ENCODE measurements at places on chromosomes 2 and 18. TPM values are rescaled to one million over a fixed set of nuclear protein-coding genes. Genes with fewer than 3 reads are reported as not detected.

DNA sequence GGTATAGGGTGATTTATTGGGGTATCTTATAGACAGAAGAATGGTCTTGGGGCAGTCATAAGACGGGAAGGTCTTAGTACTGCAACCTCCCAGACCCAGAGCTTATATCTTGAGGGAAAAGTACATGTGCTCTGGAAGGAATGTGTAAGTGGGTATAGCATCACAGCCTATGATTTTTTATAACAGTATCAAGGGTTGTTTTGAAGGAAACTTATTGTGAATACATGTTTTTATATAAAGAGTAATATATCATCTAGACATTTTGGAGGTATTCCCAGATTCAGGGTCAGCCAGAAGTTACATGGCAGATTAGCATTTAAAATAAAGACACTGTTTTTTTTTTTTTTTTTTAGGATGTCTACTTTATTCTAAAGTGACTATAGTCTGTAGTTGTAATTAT lies 47.6 kb upstream of the STON1 start:
- DNase-seq: no peak

GRCh38 chr2:94996305-94997100 lies 29.0 kb upstream of the MAL start:
- DNase-seq: no peak

DNA sequence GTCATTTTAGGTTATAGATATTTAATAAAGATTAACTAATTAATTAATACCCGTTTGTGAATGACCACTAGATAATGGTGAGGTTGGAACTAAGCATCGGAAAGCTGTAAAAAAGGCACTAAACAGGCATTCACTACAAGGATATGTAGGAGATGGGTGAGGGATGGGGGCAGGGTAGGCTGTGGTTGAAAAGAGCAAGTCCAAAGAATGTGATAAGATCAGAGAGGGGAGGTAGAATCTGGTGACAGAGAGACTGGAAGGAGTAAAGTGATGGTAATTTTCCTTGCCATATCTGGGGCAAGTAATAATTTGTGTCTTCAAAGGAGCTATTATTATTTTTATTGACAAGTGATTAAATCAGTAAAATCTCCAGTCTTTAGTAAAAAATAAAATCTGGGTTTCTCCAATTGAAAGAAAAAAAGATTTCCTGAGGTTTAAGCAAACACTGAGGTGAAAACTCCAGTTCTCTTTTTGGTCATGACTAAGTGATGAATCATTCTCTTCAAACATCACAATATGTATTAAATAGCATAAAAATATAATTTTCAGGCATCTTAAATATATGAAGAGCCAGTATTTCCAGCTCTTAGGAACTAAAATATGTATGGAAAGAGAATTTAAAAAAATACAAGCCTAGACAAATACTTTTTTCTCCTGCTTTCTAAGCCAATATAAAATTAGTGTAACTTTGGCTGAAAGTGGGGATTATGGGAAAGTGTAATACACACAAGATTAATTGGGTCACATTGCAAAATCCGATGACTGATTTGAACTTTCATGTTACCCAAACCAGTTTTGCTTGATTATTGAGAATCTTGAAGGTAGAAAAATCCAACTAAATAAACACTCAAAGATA lies 259.1 kb upstream of the RBMS1 start:
- DNase-seq: no peak

GRCh38 chr2:240259201-240259923 lies 118.9 kb upstream of the OTOS start:
- no peak for DNase-seq

GRCh38 chr2:128280901-128281321 lies 37.8 kb downstream of the HS6ST1 start:
- no peak for DNase-seq

DNA sequence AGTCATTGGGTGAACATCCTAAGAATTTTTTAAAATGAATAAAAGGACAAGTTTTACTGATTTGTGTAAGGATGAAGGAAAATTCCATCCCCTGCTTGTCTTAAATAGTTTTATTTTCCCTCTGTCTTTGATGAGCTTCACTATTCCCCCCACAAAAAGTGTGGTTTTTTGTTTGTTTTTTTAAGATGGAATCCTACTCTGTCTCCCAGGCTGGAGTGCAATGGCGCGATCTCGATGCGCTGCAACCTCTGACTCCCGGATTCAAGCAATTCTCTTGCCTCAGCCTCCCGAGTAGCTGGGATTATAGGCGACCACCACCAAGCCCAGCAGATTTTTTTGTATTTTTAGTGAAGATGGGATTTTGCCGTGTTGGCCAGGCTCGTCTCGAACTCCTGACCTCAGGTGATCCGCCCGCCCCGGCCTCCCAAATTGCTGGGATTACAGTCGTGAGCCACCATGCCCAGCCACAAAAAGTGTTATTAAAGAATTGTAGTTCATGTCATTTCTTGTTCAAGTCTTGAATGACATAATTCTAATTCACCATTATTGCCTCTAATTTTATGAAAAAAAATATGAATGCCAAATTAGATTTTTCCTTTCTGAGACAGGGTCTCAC lies 91.7 kb downstream of the AGPS start:
- DNase-seq: no peak

IL36G gene
- not detected for total RNA-seq

MEP1B gene
- not detected for total RNA-seq

TOGARAM2 gene
- total RNA-seq: 5.1 TPM

BIN1 gene
- 34.6 TPM for total RNA-seq

Data from activated T-cell treated with anti-CD3 and anti-CD28 coated beads, Interleukin-2, amount 50 U/mL, for 4 hours (primary cell).